ENCODE measurements at places on chromosomes 7 and 10.

DNA sequence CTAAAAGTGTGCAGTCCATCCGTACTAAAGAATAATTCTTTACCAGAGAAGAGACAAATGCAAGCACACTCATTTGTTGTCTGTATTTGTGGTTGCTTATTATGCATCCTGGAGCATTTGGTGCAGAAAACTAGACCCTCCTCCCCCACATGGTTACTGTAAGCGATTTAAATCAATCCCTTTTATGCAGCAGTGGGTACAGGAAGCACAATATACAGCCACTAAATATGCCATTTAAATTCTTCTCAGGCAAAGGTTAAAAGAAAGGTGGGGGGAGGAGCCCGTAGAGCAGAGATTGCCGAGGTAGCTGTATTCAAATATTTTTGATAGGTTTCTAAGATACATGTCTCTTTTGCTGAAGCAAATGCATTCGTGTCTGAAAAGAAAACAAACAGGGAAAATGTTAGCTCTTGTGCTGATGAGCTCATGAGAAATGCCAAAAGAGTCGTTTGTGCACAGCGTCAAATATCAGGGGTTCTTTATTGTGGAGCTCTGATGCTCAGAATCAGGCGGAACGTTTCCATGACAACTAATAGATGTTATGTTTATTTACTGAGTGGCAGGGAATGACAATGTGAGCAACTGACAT is 131.3 kb upstream of the NPVF start:
- DNase-seq, result no peak

GRCh38 chr7:99642027-99642426 is 25.3 kb downstream of the ZSCAN25 start:
- DNase-seq, result no peak

DNA sequence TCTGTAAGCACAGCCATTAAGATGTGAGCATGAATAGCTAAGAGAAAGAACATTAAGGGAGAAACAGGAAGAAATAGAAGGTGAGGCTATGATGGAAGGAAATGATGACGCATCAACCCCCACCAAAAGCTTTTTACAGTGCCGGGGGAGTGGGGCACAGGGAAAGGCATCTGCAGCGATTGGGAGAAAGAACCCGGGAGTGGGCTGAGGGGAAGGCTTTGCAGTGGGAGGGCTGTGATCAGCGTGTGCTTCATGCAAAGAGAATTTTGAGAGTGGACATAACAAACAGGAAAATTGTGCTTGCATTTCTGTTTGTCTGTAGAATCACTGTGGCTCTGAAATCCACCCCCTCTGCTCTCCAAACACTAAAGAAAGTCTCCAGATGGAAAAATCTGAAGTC is 250.8 kb downstream of the KCNMA1 start:
- no peak for DNase-seq

DNA sequence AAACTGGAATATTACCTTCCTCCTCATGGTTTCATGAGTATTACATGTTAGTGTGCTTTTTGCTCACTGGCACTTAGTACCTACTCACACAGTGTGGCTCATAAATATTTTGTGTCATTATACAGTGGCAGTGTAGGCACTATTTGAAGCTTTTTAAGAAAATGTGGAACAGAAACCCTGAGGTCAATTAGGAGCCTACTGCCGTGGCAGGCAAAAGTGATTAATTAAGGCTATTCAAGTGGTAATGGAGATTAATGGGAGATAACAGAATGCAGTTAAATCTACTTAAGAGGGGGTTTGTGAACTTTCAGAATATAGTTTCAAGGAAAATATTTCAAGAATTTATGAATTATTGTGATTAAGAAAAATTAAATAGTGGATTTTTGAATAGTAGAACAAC is 277.6 kb downstream of the HGF start:
- DNase-seq, result no peak

DNA sequence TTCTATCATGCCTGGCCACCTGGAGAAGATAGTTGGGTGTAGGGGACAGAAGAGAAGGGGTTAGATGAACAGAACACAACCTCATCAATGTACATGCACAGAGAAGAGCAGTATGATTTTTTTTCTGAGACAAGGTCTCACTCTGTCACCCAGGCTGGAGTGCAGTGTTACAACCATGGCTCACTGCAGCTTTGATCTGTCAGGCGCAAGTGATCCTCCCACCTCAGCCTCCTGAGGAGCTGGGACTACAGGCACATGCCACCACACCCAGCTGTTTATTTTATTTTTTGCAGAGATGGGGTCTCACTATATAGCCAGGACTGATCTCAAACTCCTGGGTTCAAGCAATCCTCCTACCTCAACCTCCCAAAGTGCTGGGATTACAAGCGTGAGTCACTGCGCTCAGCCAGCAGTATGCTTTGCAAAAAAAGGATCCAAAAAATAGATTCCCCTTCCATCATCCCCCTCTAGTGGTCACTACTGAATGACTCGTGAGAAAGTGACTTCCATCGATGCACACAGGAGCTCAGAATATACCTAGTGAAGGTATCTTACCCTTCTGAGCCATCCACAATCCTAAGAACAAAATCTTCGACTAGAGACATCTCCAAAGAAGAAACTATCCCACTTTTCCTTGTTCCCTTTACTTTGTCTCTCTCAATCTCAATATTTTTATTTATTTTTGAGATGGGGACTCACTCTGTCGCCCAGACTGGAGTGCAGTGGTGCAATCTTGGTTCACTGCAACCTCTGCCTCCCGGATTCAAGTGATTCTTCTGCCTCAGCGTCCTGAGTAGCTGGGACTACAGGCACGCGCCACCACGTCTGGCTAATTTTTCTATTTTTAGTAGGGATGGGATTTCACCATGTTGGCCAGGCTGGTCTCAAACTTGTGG is 21.0 kb downstream of the ZCWPW1 start:
- DNase-seq, result peak; percentile 87

DNA sequence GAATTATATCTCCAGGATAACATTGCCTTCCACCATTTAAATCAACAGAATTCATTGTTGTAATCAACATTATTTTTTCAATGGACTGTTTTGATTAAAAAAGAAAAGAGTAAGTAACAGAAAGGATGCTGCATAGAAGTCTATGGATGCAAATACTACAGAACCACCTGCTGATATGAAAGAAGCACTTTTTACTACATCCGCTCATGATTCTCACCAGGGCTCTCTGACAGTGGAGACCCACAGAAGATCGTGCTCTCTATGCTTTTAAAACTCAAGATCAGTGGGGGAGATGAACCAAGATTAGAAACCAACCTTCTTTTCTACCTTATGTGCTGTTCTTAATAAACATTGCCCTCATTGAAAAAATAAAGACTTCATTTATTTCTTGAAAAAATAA is 24.4 kb downstream of the RHOBTB1 start:
- DNase-seq, result no peak
